ENCODE measurements at places on chromosomes 12 and 14.

DNA sequence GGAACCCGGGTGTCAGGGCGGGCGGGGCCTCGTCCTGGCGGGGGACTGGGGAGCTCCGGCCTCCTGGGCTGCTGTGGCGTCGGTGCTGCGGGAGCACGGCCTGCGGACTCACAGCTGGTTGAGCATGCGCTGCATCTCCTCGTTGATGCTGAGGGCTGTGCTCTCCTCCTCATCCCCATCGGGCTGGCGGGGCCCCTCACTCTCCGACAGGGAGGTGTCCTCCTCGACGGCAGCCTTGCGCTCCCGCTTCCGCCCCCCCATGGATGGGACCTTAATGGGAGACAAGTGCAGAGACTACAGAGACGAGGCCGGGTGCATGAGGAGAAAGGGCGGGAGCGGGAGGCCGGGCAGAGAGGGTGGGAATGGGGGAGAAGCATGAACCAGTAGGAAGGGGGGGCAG lies 7.3 kb downstream of the IFFO1 start:
- DNase-seq: no peak

GRCh38 chr14:27181333-27181732 lies 583.5 kb upstream of the NOVA1 start:
- DNase-seq: no peak

GRCh38 chr12:21500786-21501257 lies 613 bp downstream of the RECQL start:
- no peak for DNase-seq

- no peak for DNase-seq
Observed at GRCh38 chr14:69154779-69155178, 1.9 kb upstream of the DCAF5 start.

DNA sequence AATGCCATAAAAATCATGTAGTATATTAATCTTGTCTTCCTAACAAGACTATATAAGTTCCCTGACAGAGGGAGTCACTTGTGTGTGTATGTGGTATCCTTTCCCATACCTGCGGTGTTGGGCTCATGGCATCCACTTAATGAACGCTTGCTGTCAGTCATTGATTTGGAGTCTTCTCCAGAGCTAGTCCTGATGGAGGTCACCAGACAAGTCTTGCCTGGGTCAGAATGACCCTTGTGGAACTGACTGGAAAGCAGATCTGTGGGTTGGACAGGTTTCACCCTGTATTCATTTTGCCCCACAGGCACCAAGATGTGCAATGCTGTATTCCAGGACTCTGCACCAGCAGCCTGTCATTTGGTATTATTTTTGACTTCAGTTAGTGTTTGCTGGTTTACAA lies 27.3 kb upstream of the WNK1 start:
- no peak for DNase-seq

DNA sequence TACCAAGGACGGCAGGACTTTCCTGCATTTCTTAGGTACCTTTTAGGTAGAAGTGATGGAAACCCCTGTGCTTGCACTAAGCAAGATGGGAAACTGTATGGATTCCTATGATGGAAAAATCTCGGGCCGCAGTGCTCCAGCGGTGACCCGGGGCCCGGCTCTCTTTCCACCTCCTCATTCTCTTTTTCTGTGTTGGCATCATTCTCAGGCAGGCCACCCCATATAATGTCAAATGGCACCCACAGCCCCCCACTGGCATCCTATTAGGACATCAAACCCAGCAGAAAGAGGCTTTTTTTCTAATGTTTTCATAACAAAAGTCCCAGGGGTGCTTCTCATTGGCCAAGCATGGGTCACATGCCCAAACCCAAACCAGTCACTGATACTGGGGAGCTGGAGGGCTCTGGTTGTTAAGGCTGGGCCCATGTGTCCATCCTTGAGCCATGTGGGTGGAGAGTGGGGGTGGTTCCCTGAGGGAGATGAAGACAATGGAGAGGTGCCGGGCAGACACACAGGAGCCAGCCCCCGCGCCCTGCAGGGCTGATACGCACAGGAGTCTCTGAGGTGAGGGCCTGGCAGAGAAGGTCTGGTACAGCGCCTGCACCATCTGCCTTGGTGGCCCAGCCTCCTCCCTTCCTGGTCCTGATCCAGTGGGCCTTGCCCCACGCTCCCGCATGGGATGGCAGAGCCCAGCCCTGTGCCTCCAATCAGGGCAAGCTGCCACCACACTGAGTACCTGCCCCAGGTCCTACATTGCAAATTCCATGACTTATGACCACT lies 142.1 kb downstream of the CALM1 start:
- no peak for DNase-seq

GRCh38 chr12:46933947-46934346 lies 108.2 kb upstream of the SLC38A4 start:
- DNase-seq: no peak

DNA sequence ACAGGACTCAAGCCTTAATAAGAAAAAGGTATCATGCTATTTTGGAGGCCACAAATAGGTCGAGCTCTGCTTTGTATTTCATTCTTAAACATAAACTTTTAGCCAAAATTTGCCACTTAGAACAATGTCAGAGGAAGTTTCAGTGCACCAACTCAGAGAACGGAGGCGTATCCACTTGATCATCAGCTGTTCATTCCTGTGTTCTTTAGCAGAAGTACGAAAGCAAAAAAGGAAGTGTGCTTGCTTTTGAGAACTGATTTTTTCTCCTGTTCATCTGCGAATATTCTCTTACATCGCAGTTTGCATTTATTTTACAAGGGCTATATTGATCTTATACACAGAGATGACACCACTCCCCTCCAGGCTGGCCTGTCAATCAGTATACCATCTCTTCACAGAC lies 188.6 kb upstream of the SOX5 start:
- no peak for DNase-seq
